Naive thymus-derived CD8-positive, alpha-beta T cell (primary cell): ENCODE measurements at places on chromosomes 5 and 9.

GRCh38 chr5:58582019-58582802 is 664 bp upstream of the RAB3C start:
- no peak for DNase-seq

GRCh38 chr5:16557477-16557876 is 59.3 kb downstream of the RETREG1 start:
- no peak for DNase-seq

- no peak for DNase-seq
These were observed 1.3 kb downstream of the KCNN2 start for GRCh38 chr5:114362977-114363761.

- no peak for DNase-seq
These were observed 1061.7 kb upstream of the WWC1 start for GRCh38 chr5:167229751-167230150.

- no peak for DNase-seq
These were observed 91.8 kb upstream of the ACO1 start for GRCh38 chr9:32292611-32293010.

DNA sequence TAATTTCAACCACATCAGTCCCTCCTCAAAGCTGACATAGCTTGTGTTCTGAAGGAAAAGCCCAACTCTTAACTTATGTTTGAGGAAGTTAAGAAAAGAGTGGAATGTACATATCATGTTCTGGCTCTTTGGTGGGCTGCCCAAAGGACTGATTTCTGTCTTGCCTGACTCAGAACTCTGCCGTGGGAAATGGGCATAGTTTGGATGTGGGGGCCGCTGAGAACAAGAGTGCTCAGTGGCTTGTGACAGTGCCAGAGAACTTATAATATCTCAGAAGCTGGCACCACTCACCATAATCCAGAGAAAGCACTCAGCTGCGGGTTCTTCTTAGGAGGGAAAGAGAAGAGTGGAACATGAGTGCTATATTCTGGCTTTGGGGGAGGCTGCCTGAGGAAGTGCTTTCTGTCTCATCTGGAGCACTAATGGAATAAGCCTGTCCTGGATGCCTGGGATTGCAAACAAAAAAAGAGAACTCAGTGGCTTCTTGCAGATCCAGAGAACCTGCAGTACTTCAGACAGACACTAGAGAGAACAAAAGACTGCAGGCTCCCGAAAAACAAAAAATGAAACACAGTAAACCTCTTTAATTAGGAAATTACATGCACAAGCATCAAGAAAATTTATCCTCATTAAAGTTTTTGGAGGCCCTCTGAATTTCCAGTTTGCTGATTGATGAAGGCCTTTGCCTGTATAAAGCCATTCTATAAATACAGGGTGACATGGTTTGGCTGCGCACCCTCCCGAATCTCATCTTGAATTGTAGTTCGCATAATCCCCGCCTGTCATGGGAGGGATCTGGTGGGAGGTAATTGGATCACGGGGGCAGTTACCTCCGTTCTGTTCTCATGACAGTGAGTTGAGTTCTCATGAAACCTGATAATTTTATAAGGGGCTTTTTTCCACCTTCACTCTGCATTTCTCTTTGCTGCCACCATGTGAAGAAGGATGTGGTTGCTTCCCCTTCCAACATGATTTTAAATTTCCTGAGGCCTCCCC is 207.0 kb downstream of the DMAC1 start:
- DNase-seq: no peak

- no peak for DNase-seq
These were observed 710.0 kb upstream of the GRAMD2B start for GRCh38 chr5:125713109-125713805.

GRCh38 chr5:132369474-132370180 is at the start of gene SLC22A5:
Gene SLC22A5, plus strand, starts transcription at chr5:132369710. Its CDS starts 263 bp downstream, at chr5:132369973.
- DNase-seq: peak; percentile 83

DNA sequence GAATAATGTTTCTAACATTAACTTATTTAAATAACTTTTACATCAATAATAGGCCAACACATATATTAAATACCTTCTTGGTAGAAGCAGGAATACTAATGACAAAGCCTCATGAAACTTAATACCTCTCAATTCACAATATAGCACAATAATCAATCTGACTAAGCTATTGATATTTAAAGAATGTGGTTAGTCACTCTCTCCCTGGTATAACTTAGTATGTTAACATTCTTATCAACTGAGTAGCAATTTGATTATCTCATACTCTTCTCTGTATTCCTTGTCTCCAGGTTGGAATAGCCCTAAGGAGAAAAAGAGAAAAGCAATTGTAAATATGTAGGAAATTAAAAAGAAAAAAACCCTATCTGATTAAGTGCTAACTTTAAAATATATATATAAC is 4.9 kb upstream of the PGGT1B start:
- DNase-seq: no peak

DNA sequence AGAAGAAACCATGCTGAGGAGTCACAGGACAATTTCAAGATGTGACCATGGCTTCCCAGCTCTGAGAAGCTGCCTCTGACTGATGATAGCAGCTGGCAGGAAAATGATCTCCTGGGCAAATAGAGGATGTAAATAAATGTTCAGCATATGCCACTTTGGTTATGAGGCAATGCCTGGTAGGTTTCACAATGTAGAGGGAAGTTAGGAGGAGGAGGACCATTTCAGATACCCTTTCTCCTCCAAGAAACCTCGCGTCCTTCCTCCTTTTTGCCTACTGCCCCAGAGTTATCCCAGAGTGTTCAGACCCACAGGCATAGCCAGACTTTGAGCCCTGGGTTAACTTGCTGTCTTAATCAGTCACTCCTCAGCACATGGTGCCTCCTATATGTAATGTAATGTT is 541.6 kb upstream of the DAP start:
- DNase-seq: no peak

- DNase-seq: no peak
These were observed 44.2 kb downstream of the KIAA1958 start for GRCh38 chr9:112530751-112531205.

- DNase-seq: no peak
These were observed 65.4 kb upstream of the RNF180 start for GRCh38 chr5:64100203-64100602.

GRCh38 chr5:133114933-133115310 is 63.1 kb downstream of the HSPA4 start:
- DNase-seq: no peak

- DNase-seq: no peak
These were observed 706.6 kb upstream of the ZNF608 start for GRCh38 chr5:125452991-125453390.

DNA sequence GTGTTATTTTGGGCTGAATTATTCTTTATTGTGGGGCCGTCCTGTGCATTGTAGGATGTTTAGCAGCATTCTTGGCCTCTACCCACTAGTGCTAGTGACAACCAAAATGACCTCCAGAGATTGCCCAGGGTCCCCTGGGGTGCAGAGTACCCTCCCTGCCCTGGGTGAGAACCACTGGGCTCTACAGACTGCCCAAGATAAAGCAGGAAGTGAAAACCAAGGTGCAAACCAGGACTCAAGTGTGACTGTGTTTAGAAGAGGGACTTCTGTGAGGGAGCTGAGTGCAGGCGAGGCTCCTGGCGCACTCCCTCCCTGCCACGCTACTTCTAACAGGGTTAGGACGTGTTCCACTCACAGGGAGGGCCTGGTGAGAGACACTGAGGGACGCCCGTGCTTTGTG is 41.6 kb downstream of the USP20 start:
- no peak for DNase-seq

DNA sequence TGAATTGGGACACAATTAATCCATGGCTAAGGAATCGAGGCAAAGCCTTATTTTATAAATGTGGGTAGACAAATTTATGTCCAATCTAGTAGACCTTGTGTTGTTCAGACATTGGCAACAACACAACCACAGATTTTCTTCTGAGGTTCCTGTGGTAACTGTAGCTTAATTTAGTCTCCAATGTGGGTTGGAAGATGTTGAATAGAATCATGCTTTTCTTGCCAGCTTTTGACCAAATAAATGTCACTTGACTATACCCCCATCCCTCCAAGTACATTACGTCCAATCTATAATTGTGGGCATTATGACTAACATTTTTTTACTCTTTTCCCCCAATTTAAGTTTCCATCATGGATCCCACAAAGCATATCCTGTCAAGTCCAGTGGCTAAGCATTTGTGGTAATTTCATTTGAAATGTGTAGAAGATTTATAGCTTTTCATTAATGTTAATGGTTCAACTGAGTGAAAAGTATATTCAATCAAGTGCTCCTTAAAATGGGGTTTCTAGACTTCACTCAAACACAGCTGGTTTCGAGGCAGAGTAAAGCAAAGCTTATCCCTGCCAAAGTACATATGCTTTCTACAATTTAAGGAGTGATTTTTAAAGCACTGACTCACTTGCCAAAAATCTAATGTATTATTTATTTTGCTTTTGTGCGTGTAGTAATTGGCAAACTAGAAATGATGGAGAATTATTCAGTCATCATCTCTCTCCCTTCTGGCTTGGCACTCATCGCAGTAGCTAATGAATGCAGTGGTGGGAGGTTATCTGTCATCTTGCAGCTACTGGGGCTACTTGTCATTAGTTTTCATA is 141.8 kb downstream of the FAM174A start:
- no peak for DNase-seq

DNA sequence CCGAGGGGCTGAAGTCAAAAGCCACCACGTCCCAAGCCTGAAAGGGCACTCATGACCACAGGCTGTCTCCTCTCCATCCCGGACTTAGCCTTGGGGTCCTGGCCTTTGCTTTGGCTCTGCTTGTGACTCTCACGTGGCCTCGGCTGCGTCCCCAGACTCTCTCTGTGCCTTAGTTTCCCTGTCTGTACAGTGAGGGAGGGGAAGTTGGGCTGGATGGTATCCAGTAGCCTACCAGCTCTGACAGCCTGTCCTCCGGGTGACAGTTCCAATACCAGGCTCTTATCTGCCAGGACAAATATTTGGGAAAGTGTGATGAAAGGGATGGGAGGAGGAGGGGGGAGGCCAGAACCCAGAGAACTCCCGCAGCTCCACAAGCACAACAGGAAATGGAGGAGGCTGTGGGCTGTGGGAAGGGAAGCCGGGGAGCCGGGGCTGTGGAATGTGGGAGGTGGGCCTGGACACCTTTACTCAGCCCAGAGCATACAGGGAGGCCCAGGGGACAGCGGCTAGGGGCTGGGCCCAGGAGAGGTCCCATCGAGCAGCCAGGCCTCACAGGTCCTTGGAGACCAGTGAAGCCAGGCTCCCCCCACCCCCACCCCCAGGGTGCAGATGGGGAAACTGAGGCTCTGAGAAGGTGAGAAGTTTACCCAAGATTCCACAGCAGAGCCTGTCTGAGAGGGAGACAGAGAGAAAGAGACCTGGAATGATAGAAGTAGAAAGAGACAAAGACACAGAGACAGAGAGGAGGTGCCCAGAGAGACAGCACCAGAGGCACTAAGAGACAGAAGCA is 18.3 kb downstream of the PDGFRB start:
- DNase-seq: no peak

- DNase-seq: no peak
These were observed 60.9 kb downstream of the YTHDC2 start for GRCh38 chr5:113574417-113574816.

DNA sequence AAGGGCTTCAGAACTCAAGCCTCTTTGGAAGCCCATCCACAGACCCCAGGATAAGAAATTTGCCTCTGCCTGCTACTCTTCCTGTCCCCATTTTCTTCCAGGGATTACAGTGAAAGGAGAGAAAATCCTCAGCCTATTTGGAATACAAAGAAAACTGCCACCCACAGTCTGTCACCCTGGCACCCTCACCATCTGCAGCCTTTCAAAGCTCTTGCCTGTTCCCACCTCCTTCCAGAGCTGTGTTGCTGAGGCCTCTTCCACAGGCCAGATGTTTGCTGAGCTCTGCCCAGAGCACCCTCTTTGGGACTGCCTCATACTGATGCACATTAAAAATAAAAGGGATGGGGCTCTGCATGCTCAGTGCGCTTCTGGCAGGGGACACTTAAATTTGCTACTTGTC is 35.9 kb upstream of the TAF1L start:
- DNase-seq: no peak

- no peak for DNase-seq
These were observed 38.5 kb downstream of the UBTD2 start for GRCh38 chr5:172245046-172245445.

DNA sequence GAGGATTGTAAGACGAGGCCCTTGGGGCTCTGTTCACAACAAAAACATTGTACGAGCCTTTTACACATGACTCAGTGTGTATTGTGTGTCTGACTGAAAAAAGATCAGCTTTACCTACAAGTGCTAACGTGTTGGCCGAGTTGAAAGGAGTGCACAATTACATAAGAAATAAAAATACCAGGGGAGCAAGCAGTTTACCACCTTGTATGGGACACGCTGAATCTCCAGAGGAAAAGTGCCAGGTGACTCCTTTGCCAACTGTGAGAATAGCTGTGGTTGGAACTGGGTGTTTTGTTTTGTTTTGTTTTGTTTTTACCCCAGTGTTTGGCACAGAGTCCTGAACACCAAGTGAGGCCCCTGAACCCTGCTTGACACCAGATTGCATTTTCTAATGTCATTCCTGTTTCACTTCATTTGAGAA is 32.8 kb upstream of the ZSWIM6 start:
- no peak for DNase-seq
